ENCODE measurements at places on chromosomes 1 and 21.

GRCh38 chr1:35832276-35832905 is 24.6 kb downstream of the AGO4 start:
- no peak for DNase-seq

DNA sequence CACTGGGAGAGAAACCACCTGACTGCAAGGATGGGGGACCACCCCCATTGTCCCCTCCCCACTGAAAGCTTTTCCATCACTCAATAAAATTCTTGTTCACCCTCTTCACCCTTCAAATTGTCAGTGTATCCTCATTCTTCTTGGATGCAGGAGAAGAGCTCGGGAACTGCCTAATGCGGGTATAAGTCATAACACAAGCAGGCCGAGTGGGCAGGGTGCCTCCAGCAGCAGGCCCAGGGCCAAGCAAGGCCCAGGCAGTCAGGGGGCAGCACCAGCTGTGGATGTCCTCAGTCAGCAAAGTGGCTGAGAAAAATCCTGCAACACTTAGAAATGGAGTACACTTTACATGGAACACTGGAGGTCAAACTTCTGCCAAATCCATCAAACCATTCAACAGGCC is 33.7 kb upstream of the SLC35A3 start:
- DNase-seq, result no peak

GRCh38 chr1:230878591-230878990 is 10.3 kb upstream of the C1orf198 start:
- no peak for DNase-seq

DNA sequence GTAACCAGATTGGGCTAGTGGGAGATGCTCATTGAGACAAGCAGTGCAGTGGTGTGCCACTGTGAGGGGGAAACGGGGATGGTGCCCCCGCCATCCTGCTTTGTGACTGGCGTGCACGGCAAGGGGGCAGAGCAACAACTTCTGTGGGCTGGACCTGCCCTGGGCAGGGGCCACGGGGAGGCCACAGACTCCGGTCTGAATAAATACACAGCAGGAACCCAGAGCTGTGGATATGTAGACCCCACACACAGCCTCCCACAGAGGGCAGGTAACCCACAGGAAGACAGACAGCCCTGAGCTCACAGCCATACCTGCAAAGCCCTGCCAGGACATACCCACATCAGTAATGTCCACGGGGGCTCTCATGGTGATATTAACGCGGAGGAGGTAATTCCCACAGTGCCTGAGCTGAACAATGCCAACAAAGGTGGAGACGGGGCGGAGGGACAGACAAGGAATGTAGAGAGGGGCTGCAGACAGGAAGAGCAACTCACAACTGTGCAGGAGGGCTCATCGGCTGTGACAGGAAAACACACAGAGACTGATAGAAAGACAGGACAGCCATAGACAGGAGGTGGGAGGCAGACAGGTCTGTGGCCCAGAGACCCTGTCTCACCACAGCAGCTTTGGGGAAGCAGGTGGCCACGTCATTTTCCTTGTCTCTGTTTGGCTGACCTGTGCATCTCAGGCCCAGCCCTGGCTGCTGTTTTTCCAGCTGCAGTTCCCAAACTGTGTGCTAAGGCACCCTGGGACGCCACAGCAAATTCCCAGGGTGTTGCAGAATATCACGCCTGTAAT is 4.9 kb upstream of the WNT3A start:
- DNase-seq, result no peak

DNA sequence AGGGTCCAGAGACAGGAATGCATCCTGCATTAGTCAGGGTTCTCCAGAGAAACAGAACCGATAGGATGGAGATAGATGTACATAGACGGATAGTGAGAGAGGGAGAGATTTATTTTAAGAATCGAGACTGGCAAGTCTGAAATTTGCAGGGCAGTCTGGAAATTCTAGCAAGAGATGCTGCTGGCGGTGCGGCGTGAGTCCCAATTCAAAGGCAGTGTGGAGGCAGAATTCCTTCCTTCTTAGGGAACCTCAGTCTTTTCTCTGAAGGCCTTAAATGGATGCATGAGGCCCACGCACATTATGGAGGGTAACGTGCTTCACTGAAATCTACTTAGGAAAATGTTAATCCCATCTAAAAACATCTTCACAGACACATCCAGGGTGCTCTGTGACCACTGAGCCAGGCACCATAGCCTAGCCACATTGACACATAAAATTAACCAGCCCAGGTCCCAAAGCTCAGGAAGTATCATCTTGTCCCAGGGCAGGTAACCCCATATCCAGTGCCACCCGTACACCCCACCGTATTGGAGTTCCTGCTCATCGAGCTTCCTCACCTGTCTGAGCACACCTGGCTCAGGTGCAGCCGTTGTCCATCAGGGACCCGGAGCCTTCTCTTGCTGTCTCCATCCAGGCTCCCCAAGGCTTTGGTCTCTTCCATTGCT is 9.7 kb upstream of the PKNOX1 start:
- DNase-seq, result no peak

DNA sequence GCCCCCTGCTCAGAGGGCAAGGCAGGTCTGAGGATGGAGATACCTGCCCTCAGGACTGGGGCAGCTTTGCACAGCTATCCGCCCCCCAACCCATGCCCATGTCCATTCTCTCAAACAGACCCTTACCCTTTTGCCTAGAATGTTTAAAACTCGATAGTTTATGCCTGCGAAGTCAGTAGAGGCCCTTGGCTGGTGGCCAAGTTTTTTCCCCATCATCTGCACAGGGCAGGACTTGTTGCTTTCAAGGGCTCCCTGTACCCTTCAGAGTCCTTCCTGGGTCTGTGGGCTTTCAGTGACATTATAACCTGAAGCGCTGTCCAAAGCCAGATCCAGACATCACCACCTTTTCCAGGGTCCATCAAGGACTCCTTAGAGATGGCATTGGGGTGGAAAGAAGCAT is 148.7 kb upstream of the ZNF644 start:
- no peak for DNase-seq

DNA sequence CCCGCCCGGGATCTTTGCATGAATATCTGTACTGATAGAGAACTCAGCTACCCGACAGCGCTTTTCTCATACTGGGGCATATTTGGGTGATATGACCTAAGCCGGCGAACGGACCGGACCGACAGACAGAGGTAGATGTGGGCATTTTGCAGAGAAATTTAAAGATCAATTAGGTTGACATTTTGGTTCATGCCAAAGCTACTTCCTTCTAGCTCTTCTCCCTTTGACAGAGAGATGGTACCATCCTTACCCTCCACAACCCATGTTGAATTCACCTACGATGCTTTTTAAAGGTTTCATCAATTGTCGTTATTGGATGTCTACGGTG is 459 bp downstream of the ARV1 start:
- no peak for DNase-seq

GRCh38 chr1:193025218-193025617 is 33.9 kb downstream of the UCHL5 start:
- DNase-seq, result no peak

GRCh38 chr1:37265156-37265555 is 209.2 kb upstream of the ZC3H12A start:
- no peak for DNase-seq

DNA sequence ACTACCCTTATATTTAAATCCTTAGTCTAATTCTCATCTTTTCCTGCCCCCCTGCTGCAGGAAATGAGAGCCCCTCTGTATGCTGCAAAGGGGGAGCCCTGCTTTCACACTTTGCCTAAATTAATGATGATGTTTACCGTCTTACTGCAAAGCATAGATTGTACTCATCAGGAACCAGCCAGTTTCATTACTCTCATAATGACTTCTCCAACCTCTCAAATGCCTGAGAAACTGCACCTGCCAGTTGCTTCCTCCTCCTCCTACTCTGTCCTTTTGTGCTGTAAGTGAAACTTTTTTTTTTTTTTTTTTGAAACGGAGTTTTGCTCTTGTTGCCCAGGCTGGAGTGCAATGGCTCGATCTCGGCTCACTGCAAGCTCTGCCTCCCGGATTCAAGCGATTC is 101.7 kb downstream of the ADSS2 start:
- DNase-seq, result no peak

- no peak for DNase-seq
Measured at GRCh38 chr1:51072651-51073050, 29.4 kb upstream of the C1orf185 start.

DNA sequence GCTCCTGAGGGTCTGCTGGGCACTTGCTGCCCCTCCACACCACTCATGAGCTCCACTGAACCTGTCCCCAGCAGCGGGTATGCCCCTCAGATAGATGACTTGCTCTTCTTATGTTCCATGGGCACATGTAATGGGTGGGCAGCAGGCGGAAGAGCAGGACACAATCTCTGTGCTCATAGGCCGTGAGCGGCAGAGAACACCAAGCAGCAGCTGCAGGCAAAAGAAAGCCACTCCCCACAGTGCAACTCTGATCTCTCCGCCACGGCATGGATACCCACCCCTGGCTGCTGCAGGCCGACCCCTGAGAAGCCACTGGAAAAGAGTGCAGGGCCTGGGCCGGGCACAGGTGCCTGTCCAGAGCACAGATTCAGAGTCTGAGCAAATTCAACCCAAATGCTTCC is 135.2 kb upstream of the RUNX3 start:
- DNase-seq, result no peak

GRCh38 chr1:61135291-61135690 is 52.9 kb downstream of the NFIA start:
- DNase-seq, result no peak

GRCh38 chr1:62783736-62784508 is at the start of gene ATG4C:
Gene ATG4C (plus strand): TSS chr1:62784132. CDS start chr1:62803787, 19,655 bp downstream.
- DNase-seq, result peak; percentile 83

- DNase-seq, result no peak
Measured at GRCh38 chr1:115976921-115977498, 697 bp downstream of the SLC22A15 start.

DNA sequence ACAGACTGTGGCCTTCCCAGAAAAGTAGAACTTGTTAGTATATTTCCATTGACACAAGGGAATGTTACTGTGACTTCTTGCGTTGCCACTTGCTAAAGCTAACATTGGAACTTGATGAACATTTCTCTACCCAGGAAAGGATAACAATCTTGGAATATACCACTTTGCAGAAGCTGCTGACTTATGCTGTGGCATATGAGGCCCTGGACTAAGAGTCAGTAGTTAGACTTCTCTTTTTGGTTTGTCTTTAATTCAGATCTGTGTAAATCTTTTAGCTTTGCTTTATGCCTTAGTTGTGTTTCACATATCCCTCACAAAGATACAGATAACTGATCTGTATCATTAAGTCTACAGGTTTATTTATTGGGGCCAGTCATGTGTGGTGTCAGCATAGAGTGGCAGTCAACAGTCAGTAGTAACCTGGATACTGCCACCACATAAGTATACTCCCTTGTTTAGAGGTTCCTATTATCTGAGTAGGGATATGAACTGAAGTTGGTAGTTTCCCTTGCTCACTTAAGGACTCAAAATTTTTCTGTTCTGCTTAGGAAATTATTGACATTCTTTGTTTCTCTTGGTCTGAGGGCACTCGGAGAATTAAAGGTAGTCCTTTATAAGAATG is 14.7 kb downstream of the RNF2 start:
- no peak for DNase-seq

GRCh38 chr1:74530892-74531291 is 18.5 kb upstream of the LRRC53 start:
- DNase-seq, result no peak
